Right cardiac atrium (tissue), 5 donors: ENCODE measurements at places on chromosomes 16 and 17. TPM values are rescaled to one million over a fixed set of nuclear protein-coding genes. Genes with fewer than 3 reads are reported as not detected.
A peak's percentile ranks its signal among the peaks of the same experiment; 100 is the strongest.

DNA sequence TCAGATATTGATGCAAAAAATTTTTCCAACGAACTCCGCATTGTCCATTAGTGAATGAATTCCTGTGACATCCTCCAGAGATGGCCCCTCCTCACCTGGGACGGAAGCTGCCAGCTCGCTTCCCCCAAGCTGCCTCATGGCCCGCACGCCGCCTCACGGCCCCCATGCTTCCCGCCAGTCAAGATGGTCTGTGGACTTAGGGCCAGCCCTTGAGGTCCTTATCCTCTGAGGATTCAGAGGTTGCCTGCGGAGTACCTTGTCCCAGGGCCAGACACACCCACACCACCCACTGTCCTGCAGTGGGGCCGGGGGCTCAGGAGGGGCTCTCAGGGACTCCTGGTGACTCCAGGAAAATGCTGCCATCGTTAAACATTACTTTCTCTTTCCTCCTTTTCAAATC, 73.6 kb downstream of the SEC14L1 start:
- DNase-seq, result no peak

OMG gene
- polyA plus RNA-seq, result 0.14 TPM

- DNase-seq, result no peak
Observed at GRCh38 chr17:62388856-62389255, 8.5 kb downstream of the EFCAB3 start.

DNA sequence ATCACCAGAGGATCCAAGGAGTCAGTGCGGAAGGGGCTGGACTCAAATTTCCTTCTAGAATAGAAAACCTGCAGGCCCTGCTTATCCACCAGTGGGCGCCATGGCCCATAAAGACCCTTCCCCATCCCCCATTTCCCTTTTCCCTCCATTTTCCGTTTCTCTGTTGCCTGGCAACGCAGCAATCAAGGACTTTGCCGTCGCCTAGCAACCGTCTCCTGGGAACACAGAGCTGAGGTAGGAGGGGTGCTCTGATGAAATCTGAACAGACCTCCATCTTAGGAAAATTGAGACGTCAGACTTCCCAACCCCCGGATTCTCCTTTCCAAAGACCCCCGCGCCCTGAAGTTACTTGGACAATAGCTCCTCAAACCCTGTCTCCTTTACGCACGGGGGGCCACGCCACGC, 5.7 kb downstream of the DLG4 start:
- no peak for DNase-seq

NPIPB9 gene
- 0.45 TPM for polyA plus RNA-seq

RAB40C gene
- 13.4 TPM for polyA plus RNA-seq

GRCh38 chr17:60583008-60583407, 17.0 kb upstream of the PPM1D start:
- DNase-seq, result no peak

DNA sequence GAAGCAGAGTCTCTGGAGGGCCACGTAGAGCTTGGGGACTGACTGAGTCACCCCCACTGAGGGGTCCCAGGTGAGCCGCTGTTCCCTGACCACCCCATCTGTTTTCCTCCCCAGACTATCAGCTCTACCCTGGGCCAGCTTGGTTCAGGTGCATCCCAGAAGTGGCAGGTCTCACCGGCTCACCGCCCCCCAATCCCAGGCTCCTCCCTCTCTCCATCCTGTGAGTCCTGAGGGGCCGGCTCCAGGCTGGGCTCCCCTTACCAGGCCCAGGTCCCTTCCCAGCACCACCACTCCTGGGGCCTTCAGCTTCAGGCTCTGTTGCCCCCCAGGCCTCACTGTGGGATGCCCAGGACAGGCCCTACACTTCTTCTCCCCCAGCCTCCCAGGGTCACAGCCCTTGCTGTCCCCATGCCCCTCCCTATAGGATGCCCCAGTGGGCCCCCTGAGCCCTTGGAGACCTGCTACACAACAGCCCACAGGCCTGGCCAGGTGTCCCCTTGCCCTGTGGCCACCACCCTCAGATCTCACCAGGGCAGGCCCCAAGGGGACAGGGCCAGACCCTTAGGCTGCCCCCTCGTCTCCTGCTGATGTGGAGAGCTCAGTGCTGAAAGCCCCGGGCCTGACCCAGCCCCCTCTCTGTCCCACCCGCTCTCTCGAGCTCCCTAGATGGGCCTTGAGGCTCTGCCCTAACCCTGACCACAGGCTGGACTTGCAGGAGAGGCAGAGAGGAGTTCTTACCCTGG, 40.4 kb downstream of the TNFRSF13B start:
- no peak for DNase-seq

SKAP1 gene
- polyA plus RNA-seq, result 0.54 TPM

DNA sequence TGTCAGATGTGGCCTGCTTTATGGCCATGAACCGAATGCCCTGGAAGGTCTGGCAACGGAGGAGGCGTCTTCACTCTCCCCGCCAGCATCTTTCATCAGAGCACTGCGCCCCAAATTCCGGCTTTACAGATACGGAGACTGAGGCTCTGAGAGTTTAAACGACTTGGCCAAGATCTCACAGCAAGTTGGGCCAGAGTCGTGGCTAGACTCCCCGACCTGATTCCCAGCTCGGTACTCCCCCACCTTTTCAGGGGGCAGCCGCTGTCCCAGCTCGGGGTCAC, 1.7 kb downstream of the NGFR start:
- no peak for DNase-seq

MBTPS1 gene
- polyA plus RNA-seq, result 59.3 TPM

- no peak for DNase-seq
Observed at GRCh38 chr16:85927959-85928358, 29.0 kb downstream of the IRF8 start.

- peak; percentile 88 for DNase-seq
Observed at GRCh38 chr17:80426671-80427326, 11.8 kb downstream of the ENDOV start.

- DNase-seq, result no peak
Observed at GRCh38 chr16:66521951-66522771, 27.8 kb downstream of the TK2 start.

DNA sequence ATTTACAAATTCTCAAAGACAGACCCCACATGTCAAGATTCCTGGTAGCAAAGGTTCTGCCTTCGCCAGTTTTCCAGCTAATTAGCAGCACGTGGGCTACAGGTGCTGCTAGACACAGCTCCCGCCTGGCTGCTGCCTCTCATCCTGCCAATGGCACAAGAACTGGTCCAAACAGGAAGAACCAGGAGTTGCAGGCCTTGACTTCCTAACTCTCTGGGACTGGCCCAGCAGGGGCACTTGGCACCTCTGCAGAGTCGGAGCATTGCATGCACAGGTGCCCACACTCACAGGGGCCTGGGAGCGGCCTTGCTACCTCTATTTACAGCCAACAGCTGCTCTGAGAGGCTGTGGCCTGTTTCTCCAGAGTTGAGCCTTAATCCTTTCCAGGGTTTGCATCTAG, 39.6 kb downstream of the TK2 start:
- DNase-seq, result no peak

DNA sequence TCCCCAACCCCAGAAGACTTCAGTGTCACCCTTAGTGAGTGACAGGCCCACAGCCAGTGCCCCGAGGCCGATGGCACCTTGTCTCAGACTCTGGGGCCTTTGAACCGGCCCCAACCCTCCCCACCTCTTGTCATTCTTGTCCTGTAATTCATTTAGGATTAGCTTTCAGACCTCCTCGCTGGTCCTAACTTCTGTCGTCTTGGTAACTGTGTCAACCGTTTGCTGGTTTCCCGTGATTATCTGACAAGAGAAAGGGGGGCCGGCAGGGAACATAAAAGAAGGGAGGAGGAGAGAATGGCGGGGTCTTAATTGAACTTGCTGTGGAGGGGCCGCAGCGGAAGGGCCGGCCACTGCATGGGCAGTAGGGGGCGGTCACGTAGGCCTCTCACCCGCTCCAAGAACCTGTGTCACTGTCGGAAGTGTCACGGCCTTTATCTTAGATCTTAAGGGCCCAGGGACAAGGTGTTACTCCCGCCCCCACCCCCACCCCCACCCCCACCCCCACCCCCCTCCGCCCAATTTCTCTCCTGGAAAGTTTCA, 46.5 kb upstream of the GSE1 start:
- no peak for DNase-seq
